ENCODE measurements at places on chromosomes 12 and 14. TPM values are rescaled to one million over a fixed set of nuclear protein-coding genes. Genes with fewer than 3 reads are reported as not detected.

The PRH2 gene
- not detected for total RNA-seq

The ANO2 gene
- 4.1 TPM for total RNA-seq

The SPIC gene
- not detected for total RNA-seq

The RND1 gene
- total RNA-seq, result 24.9 TPM

The RNASE4 gene
- 1.2 TPM for total RNA-seq

The RTL1 gene
- not detected for total RNA-seq

The FAM90A1 gene
- total RNA-seq, result 0.41 TPM

The GLIPR1 gene
- 2.9 TPM for total RNA-seq

The CCDC184 gene
- total RNA-seq, result 18.8 TPM

The HVCN1 gene
- total RNA-seq, result 7.3 TPM

The HOXC9 gene
- not detected for total RNA-seq

The CLEC9A gene
- total RNA-seq, result not detected

The KRT73 gene
- total RNA-seq, result not detected

The MANSC4 gene
- 0.41 TPM for total RNA-seq

The TPH2 gene
- total RNA-seq, result under 0.01 TPM

The BMP4 gene
- total RNA-seq, result 0.41 TPM
